ENCODE measurements at places on chromosomes 13 and 19.

GRCh38 chr13:100880166-100880565 is 205.6 kb upstream of the TMTC4 start:
- no peak for DNase-seq

GRCh38 chr13:77898097-77898496 is 20.5 kb downstream of the EDNRB start:
- no peak for DNase-seq

GRCh38 chr19:50418176-50419021 is at the start of gene SPIB:
TSS of gene SPIB (plus strand) at chr19:50418938. CDS start at chr19:50418963, 25 bp downstream.
- DNase-seq: no peak

DNA sequence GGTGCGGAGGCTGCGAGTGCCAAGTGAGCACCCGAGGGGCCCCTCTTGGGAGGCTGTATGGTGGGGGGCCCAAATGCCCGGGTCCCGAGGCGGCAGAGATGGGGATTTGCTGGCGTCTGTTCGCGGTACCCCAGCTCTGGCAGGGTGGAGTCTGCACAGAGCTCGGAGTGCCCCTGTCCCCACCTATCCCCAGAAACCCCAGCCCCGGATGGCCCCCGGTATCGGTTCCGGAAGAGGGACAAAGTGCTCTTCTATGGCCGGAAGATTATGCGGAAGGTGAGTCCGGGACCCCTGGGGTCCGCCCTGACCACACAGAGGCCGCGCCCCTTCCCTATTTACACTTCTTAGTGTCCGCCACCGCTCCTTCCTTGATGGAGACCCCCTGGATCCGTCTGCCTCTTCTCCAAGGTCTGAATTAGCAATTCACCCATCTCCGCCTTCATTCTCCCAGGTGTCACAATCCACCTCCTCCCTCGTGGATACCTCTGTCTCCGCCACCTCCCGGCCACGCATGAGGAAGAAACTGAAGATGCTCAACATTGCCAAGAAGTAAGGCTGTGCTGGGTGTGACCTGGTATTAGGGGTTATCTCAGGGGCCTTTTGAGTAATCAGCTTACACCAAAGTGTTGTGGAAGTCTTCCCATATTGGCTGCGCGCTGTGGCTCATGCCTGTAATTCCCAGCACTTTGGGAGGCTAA is 630 bp downstream of the PNPLA6 start:
- no peak for DNase-seq

- no peak for DNase-seq
These were observed 26.7 kb downstream of the SPATA13 start for GRCh38 chr13:24187185-24187584.

DNA sequence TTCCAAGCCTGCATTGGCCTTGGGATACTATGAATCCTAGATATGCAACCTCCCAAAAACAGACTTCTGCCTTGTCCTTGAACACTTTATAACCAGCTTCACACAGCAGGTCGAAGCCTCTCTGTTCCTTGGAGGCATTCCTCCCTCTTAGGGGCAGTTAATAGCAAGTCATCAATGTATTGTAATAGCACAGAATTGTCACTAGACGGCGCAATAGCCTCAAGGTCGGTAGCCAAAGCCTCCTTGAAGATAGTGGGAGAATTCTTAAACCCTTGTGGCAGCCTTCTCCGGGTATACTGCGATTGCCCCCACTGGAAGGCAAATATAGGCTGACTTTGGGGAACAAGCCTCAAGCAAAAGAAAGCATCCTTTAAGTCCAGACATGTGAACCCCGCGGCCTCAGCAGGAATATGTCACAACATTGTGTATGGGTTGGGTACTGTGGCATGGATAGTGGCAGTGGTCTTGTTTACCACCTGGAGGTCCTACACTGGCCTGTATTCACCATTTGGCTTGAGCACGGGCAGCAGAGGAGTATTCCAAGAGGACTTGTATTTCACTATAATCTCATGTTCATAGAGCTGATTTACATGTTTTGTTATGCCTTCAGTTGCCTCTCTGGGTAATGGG is 61.1 kb downstream of the ZNF431 start:
- peak; percentile 10 for DNase-seq

- DNase-seq: no peak
These were observed 121.6 kb upstream of the SPATA13 start for GRCh38 chr13:24038841-24039330.

- peak; percentile 22 for DNase-seq
These were observed 104.5 kb downstream of the URI1 start for GRCh38 chr19:30046522-30046921.

- DNase-seq: no peak
These were observed 531.9 kb downstream of the KLF12 start for GRCh38 chr13:73602295-73602694.

DNA sequence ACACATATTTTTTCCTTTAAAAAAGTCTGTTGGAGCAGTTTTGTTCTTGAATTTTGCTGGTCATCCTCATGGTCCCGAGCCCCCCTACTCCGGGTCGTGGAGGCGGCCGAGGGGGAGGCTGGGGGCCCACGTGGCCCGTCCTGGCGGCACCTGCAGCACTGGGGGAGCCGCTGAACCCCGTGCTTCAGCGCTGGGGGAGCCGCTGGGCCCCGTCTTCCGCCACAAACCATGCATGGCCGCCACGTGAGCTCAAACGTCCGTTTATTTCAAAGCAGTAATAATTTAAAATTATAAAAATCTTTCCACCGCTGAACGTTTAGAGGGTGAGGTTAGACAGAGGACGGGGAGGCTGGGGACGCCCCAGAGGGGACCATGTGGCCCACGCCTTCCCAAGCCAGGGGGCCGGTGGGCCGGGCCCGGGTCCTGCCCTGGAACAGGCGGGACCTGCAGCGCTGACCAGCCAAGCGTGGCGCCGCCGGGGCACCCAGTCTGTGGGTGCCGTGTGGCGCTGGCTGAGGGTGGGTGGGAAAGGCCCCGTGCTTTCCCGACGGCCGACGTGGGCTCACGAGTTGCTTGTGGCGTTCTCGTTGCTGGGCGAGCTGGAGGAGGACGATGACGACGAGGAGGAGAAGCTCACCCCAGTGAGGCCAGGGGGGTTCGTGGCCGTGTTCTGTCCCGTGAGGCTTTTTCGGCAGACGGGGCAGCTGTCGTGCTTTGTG is 8.0 kb downstream of the FGF22 start:
- DNase-seq: no peak
